ENCODE measurements at places on chromosomes 1 and 21.

DNA sequence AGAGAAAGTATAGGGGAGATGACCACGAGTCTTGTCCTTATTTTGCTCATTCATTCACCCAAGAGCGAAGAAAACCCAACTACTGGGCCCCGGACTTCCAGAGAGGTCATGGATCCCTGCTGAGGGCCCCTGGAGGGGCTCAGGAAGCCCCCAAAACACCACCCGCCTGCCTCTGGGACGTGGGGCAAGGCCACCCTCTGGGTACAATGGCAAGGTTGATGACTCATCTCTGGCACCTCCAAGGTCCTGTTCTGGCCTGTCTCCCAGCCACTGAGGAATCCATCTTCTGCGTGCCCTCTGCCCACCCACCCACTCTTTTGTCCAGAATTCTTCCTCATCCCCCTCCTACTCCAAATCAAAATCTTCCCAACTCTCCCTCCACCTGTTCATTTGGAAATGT, 21.3 kb upstream of the PRDM15 start:
- no peak for DNase-seq

- DNase-seq: no peak
Observed at GRCh38 chr1:166948856-166949350, 26.4 kb downstream of the ILDR2 start.

DNA sequence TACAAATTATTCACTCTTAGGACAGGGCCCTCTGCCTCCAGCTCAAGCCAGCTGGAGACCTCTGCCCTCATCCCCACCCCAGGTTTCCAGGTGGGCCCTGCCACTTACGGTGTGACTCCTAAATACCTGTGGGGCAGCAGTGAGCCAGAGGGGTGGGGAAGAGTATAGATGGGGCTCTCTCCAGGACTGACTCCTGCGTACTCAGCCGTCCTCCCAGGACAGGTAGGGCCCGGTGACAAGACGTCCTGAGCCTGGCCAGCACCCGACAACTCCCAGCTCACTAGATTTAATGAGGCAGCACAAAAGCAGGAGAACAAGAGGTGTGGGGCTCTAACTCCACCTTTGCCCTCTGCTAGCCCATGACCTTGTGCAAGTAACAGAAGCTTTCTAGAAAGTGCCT, 16.8 kb downstream of the GNG12 start:
- DNase-seq: no peak

- no peak for DNase-seq
Observed at GRCh38 chr1:17546946-17547670, 7.6 kb downstream of the ARHGEF10L start.

- no peak for DNase-seq
Observed at GRCh38 chr21:26079366-26079765, 91.2 kb downstream of the APP start.

GRCh38 chr1:245126530-245126929, 28.3 kb upstream of the KIF26B start:
- no peak for DNase-seq

DNA sequence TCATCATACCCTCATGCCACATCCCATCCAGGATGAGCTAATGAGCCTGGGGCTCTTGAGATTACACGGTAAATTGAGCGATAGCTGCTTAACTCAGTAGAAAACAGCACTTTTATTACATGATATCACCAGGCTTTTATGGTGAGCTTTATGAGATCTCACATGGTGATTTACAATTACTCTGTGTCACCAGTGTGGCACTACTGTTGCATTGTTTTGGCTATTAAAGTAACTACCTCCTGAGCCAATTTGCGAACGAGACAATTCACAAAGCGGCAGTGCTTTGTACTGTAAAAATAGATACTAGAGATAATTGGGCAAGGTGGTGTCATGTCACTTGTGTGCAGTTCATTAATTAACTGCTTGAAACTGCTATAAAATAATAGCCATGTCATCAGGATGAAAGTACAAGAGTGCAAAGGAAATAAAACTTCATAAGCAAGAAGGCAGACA, 767.7 kb upstream of the ADGRL2 start:
- DNase-seq: no peak

GRCh38 chr1:77230051-77230450, 10.8 kb upstream of the PIGK start:
- no peak for DNase-seq

GRCh38 chr1:33057095-33057494, 20.4 kb upstream of the AK2 start:
- DNase-seq: no peak

GRCh38 chr1:95309031-95309471, 75.0 kb downstream of the RWDD3 start:
- DNase-seq: no peak

- DNase-seq: no peak
Observed at GRCh38 chr1:18233176-18233864, 125.7 kb downstream of the IGSF21 start.
